ENCODE measurements at places on chromosomes 1 and 21.

- no peak for DNase-seq
These were observed 16.3 kb downstream of the FAAH start for GRCh38 chr1:46410156-46411009.

- DNase-seq, result no peak
These were observed 22.8 kb downstream of the PARS2 start for GRCh38 chr1:54741531-54741930.

DNA sequence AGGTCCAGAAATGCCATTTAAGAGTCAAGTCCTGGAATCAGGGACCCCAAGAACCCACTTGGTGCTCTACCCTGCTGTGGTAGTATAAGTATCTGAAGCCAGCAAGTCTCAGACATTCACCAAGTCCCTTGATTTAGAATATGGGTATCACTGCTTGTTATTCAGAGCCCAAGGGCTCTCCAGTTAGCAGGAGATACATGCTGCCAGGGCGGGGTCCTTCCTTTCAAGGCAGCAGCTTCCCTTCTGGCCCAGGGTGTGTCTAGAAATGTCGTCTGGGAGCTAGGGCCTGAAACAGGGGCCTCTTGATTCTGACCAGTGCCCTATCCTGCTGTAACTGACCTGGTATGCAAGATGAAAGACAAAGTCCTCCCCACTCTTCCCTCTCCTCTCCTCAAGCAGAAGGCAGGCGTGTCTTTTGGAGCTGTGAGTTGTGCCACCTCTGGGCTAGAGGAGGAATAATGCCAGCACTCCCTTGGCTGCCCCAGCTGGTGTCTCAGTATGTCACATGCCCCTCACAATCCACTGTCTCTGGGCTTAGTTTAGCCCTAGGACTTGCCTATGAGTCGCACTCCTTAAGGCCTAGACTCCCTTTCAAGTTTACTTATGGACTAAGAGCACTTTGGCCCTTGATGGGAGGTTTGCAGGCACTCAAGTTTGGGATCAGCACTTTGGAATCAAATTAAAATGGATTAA lies 200.2 kb downstream of the MRPL39 start:
- DNase-seq, result no peak

- DNase-seq, result no peak
These were observed 14.3 kb upstream of the ETV3 start for GRCh38 chr1:157152510-157152909.

DNA sequence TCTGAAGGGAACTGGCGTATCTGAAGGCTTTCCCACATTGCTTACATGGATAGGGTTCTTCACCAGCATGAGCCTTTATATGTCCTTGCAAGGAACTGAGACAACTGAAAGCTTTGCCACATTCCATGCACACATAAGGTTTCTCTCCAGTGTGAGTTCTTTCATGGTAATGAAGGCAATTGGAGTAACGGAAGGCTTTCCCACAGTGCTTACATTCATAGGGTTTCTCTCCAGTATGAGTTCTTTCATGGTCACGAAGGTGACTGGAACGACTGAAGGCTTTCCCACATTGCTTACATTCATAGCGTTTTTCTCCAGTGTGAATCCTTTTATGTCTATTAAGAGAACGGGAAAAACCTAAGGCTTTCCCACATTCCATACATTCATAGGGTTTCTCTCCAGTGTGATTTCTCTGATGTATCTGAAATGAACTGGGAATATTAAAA lies 15.0 kb downstream of the ZNF124 start:
- DNase-seq, result no peak

DNA sequence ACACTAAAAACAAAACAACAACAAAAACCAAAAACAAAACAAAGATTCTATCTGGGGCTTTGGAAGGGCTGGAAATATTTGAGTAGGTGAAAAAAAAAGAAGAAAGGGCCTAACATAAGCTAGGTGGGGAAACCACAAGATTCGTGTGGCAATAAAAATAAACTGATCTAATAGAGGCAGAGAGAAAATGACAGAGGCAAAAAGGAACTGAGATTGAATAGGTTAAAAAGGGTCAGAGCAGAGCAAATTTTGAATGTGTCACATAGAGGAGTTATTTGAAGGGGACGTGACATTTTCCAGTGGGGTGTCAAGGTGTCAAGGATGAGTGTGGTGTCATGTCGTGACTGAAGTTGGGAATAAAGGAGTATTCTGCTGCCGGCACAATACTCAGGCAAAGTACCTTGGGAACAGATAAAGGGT lies 65.2 kb upstream of the RALGPS2 start:
- DNase-seq, result no peak

DNA sequence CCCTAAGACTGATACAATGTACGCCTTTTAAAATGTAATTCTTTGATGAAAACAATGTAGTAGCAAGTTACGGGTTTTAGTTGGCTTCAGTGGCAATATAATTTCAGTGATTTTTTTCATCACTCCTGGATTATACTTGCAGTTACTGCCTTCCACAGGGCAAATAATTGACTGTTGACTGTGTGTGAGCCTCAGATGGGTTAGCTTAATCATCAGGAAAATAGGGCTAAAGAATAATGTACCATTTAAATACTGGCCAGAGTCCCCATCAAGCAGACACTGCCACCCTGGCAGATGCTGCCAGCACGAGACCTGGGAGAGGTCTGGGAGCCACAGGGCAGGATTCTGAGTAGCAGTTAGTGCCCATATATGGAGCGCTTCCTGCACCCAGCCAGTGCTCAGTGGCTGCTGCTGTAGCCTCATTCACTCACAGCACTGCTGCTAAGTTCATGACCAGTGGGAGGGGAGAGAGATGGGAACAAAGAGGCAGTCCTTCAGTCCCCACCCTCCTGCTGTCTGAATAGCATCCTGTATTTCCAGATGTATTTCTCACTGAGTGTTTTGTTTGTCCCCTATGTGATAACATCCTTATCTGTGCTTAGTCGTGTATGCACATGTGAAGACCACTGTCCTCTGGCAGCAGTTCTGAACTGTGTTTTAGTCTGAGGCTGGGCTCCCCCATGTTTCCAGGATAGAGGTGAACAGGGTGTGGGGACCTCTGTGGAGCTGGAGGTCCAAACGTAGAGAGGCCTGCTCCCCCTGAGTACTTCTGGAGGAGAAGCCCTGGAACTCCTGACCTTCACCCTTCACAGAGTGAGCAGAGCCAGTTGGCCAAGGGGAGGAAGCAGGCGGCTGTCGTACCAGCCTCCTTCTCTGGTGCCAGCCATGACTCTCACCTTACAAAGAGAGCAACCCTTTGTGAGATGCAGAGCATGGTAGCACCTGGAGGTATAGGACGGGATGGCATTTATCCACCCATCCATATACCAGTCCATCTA lies 80.4 kb downstream of the ADARB1 start:
- DNase-seq, result peak; percentile 12

DNA sequence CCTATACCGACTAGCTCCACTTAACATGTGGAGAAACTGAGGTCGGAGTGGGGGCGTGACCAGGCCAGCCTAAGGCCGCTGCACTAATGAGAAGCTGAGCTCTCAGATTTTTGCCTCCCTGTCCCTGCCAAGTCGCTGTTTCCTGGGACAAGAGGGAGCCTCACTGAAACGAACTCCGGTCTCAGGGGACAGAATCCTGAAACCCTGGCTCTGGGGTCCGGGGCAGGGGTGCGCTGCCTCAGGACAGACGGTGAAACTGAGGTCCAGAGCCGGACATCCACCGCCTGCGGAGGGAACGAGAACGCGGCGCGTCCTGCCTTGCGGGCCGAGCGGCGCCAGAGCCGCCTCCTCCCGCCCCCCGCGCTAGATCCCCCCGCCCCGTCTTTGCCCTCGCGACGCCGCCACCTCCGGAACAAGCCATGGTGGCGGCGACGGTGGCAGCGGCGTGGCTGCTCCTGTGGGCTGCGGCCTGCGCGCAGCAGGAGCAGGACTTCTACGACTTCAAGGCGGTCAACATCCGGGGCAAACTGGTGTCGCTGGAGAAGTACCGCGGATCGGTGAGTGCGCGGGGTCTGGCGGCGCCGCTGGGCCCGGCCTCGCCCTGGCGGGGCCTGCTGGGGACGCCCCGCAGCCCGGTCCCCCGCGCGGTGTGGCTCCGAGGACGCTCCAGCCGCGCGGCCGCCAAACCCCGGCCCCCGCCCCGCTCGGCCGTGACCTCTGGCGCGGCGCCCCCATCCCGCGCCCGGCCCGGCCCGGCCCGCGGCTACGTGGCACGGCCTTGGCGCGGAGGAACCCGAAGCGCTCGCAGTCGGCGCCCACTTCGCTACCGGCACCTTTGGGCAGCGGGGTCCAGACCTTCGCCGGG lies at the start of gene GPX7:
Gene GPX7, plus strand, starts transcription at position 381 of the 865 bp plus-strand sequence. Its CDS starts 39 bp downstream, at position 420.
- DNase-seq, result no peak

DNA sequence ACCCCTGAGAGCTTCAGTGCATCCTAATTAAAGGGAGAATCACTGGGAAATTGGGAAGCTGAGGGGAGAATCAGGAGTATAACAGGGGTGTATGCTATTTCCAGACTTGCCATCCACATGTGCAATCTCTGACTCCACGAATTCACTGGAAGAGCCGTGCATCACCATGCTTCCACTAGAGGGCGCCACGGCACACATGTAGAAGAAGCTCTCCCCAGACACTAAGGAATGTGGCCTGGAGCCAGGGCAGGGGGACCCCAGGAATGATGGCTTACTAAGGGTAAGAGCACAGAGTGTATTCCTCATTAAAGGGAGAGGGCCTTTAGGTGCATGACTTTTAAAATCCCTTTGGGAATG lies 81.5 kb downstream of the ABCA4 start:
- DNase-seq, result peak; percentile 27
